ENCODE measurements at places on chromosomes 11 and 22.

GRCh38 chr11:111124724-111125123 lies 120.8 kb upstream of the POU2AF2 start:
- no peak for DNase-seq

DNA sequence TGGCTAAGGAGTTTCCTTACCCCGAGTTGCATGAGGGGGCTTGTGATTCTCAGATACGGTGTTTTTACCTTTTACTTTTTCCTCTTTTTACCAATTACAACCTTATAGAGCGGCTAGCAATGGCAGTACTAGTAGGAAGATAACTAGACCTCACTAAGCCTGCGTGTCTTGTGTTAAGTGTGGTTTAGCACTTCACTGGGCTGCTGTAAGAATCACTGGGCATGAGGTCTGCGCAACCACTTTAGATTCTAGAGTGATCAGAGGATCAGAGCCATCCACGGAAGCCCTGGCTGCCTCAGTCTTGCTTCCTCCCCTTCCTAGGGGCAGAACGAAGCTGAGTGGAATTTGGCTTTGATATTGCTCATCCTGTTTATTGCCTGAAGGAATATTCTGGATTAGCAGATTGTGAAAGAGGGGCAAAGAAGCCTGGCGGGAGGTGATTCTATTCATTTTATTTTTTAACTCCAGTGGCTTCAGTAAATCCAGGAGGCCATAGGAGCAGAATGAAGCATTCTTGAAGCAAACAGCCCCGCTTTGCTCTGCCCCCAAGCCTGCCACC lies 88.5 kb downstream of the GRAMD1B start:
- no peak for DNase-seq

DNA sequence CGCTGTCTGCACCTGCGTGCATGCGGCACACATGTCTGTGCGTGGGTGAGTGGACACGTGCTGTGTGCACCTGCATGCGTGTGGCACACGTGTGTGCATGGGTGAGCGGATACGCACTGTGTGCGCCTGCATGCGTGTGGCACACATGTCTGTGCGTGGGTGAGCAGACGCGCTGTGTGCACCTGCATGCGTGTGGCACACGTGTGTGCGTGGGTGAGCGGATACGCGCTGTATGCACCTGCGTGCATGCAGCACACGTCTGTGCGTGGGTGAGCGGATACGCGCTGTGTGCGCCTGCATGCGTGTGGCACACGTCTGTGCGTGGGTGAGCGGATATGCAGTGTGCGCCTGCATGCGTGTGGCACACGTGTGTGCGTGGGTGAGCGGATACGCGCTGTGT lies 27.1 kb upstream of the ACR start:
- no peak for DNase-seq

DNA sequence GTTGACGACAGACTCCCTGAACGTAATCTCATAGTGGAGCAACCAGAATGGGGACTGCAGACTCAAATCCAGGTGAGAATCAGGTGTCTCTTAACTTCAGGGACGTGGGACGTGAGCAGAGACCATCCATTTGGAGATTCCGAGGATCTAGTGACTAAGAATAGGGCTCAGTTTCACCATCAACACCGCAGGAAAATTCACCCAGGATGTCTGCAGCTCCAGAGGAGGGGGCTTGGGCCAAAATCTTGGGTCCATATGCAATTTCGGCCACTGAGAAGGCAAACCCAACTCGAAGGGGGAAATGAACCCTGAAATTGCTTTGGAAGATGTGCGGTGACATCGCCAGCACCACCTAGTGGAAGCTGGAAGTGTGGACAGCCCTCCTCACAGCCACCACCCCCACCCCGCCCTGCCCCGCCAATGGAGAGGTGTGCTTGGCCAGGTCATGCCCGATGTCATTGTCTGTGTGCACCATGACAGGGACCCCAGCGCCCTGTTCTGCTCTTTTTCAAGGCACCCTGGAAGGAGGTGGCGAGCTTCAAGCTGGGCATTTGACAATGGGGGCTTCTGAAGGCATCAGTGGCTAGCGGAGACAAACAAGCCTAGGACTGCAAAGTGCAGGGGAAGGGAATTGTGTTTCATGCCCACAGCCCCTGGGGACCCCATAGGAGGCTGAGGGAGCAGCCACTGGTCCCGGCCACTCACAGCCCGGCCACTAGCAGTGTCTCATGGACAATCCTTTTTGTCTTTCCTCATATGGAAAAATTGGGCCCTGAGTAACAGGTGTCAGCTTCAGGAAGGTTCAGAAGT lies 24.8 kb downstream of the APOL1 start:
- DNase-seq = peak; percentile 43

GRCh38 chr22:46009730-46010129 lies 32.8 kb upstream of the WNT7B start:
- DNase-seq = no peak

- no peak for DNase-seq
These were observed 107.0 kb upstream of the AKIP1 start for GRCh38 chr11:8803973-8804372.

DNA sequence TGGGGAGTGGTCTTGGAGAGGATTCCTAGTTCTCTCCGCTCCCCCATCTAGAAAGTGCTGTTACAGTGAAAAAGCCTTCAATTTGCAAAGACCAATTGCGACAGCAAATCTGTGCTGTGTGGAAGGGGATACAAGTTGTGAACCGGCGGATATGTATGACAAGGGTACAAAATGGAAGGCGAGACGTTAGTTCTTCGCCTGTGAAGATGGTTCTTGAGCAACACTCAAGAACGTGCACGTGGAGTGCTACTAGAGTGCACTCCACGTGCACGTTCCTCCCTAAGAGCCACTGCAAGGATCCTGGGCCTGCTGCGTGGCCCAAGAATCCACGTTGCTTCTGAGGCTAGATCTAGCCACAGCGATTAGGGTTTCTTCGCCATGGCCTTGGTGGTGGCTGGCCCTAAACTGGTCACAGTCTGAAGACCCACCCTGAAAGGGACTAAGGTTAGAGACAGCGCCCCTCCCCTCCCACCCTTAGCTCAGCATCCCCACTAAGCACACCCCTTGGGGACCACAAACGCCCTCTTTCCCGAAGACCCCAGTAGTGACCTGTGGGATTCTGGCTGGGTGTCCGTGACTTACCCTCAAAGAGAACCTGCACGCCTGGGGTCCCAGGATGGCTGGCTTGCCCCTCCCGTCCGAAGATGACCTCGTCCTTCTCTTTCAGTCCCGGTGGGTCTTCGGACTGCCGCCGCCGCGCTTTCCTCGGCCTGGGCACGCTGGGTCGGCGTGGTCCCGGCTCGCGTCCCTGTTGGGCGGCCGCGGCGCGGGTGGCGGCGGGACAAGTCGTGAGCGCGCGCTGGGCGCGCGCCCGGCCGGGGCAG lies 519 bp upstream of the PDE3B start:
- DNase-seq = no peak

- DNase-seq = no peak
These were observed 13.2 kb downstream of the EHF start for GRCh38 chr11:34633990-34634693.

- no peak for DNase-seq
These were observed 106.3 kb downstream of the KCNQ1 start for GRCh38 chr11:2551131-2551530.

DNA sequence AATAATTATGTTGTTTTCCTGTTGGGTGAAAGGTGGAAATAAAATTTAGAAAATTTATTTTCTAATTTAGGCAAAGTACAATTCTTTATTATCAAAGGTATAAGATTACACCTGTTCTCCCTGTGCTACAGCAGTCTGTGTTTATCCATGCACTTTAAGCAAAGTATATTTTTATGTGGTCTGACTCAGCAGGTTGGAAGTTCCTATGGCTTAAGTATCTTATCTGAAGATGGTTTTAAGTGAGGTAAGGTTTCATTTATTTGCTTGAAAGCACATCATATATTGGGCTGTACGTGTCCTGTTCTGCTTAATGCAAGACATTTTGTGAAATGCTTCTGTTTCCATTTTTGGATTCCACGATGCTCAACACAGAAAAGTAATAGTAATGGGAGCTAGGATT lies 14.6 kb downstream of the PPME1 start:
- no peak for DNase-seq
